Stimulated activated CD4-positive, alpha-beta T cell treated with anti-CD3 and anti-CD28 coated beads, TNF-alpha, amount 100 ng/mL, for 4 hours (primary cell): ENCODE measurements at places on chromosomes 3 and 15.
A peak's percentile ranks its signal among the peaks of the same experiment; 100 is the strongest.

- DNase-seq: no peak
These were observed 15.1 kb downstream of the MYZAP start for GRCh38 chr15:57606816-57607215.

DNA sequence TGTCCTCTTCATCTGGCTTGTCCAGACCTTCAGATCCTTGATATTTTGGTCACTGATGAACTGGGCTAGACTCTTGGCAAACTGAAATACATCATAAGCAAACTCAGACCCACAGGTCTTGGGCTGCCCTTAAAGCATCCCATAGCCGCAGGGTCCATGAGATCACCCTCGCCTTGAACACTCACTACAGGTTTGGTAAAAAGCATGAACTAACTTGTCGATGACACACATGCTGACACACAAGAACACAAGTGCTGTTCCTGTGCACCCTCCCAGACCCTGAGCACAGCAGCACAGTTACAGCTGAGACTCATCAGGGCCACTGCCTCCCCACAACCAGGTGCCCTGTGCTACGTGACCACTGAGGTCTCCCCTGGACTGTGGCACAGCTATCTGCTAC lies 21.0 kb downstream of the PFKFB4 start:
- DNase-seq: no peak

GRCh38 chr3:184561913-184562877 lies 610 bp downstream of the EPHB3 start:
- DNase-seq: no peak

- no peak for DNase-seq
These were observed 6.1 kb upstream of the SCG3 start for GRCh38 chr15:51675234-51675633.

DNA sequence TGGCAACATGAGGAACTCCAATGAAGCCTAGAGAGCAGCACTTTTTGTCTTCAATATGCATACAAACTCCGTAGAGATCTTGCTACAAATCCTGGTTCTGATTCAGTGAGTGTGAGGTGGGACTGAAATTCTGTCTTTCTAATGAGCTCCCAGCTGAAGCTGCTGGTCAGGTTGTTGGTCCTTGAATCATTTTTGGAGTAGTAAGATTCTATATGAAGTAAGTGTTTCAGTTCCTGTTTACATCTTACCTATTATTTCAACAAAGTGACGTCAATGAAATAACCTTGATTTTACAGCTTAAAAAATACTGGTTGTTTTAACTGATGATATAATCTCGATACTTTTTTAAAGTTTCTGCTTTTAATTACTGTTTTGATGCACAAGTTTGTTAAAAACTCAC lies 33.9 kb downstream of the SHQ1 start:
- DNase-seq: no peak

DNA sequence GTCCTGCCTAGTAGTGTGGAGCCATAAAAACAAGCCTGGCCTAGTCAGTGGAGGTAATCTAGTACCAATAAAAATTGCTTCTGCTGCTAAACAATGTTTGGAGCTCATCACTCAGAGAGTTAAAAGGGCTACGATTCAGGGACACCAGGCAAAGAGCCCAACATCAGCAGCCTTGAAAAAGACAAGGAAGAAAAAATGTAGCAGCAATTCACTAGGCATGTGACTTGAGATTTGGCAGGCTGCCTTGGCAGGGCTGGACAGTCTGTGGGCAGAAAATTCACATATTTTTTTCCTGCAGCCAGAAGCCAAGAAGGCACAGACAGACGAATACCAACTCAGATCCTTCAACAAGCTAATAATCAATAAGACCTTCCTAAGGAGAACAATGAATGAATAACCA lies 47.2 kb downstream of the IGSF11 start:
- no peak for DNase-seq

DNA sequence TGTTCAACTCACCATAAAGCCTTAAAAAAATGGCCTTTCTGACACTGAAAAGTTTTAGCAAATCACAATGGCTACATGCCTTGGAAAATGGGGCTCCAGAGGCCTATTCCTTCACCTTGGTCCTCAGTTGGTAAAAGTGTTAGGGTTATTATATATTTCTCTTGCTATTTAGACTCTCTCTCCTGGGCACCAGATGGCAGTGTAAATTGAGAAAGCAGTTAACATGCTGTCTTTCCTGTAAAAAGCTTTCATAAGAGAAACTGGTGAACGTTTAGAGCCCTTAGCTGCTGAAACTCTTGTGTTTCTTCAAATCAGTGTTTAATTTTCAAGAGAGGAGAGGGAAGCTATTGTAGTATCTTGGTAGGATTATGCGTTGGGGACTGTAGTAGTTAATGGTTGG lies 89.9 kb downstream of the LRTM1 start:
- no peak for DNase-seq

DNA sequence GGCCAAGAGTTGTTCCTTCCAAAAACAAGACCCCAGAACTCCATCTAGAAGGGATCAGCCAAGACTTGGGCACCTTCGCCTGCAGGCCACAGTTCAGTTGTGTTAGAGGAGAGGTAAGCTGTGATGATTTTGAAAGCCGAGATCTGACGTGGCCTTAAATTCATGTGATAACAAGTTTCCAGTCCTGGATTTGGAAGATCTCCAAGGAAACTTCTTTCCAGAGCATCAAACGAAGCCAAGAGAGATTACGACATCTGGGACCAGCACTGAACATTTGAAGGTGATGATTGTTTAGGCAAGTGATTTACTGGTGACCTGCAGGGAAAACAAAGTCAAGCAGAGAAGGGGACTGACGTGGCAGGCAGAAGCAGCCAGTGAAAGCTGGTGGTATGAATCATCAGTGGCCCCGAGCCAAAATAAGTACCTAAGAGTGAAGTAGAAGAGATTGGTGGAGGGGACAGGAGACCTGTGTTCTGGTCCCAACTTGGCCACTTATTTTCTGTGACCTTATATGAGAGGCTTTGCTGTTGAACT lies 339.0 kb upstream of the PROK2 start:
- DNase-seq: no peak

- no peak for DNase-seq
These were observed 71.2 kb downstream of the RORA start for GRCh38 chr15:61157933-61158332.

DNA sequence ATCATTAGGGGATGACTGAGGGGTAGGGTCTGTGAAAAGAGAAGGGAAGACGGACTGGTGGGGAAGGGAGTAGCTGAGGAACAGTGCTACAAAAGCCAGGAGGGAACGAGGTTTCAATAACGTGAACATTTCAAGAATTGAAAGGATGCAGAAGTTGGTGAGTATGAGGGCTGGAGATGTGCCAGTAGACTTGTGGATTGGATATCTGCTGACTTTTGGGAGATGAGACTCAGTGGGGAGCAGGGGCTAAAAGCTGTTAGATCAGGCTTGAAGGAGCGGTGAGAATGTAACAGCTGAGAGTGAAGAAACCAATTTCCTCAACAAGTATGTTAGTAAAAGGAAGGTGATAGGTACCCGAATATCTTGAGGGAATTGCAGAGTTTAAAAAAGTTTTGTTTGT lies 65.2 kb downstream of the GTPBP8 start:
- DNase-seq: no peak

DNA sequence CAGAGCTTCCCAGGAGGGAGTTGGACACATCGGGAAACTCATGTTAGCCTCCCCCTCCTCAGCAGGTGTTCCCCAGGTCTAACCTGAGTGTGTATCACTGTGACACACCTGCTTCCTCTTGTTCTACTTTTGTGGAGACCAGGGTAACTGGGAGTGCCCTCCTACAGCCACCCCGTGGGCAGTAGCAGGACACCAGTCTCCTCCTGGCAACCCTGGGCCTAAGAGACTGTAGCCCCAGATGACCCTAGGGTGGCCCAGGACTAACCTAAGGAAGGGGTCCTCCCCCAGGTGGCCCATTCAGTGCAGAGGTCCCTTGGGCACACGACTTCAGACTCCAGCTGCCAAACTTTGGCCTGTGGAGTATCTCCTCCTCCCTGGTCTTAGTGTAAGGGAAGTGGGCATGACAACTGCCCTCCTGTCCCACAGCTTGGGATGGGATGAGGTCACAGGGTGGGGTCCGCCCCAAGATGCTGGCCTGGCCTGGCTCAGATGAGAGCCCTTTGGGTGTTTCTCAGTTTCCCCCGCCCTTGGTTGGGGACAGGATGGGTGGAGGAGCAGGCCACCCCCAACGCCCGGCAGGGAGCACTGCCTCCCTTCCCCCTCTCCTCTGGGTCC lies 4.8 kb downstream of the CSK start:
- DNase-seq: no peak

DNA sequence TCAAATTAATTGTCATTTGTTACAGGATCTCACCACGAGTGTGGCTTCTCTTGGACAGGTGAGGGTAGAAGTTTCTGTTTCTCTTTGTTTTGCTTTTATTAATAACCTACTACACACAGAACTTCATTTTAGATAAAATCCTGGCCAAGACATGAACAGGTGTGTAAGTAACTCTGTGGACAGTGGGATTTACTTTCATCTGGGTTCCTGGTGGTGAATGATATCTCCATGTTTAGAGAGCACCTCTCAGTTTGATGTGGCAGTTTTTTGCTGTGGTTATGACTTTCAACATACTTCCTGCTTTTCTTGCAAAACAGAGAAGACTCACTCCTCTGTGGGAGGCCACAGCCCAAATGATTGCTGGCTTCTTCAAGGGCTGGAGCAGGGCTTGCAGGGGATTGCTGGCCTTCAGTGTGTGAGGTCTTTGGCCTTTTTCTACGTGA lies 71.1 kb upstream of the XCR1 start:
- peak; percentile 12 for DNase-seq
